ENCODE measurements at places on chromosomes 6 and 20. TPM values are rescaled to one million over a fixed set of nuclear protein-coding genes. Genes with fewer than 3 reads are reported as not detected.

DNA sequence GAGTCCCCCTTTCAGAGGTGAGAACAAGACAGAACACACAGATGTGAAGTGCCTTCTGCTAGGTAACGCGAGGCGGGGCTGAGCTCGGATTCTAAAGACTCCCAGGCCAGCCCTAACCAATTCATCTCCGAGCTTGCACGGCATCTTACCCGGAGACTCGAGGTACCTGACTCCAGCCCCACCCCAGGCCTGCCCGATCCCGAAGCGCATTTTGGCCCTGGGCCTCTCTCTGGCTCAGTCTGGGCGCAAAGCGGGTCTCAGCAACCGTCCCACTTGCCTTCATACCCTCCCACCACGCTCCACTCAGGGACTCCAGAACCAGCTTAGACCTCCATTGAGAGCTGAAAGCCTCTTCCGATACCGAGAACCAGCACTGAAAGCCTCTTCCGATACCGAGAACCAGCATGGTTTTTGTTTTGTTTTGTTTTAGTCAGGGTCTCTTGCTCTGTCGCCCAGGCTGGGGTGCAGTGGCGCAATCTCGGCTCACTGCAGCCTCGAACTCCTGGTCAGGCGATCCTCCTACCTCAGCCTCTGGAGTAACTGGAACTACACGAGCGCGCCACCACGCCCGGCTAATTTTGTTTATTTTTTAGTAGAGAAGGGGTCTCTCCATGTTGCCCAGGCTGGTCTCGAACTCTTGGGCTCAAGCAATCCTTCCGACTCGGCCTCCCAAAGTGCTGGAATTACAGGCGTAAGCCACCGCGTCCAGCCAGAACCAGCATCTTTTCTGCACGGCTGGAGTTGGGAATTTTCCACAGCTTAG lies 557 bp upstream of the DYNLRB1 start:
- DNase-seq, result peak; percentile 56

DNA sequence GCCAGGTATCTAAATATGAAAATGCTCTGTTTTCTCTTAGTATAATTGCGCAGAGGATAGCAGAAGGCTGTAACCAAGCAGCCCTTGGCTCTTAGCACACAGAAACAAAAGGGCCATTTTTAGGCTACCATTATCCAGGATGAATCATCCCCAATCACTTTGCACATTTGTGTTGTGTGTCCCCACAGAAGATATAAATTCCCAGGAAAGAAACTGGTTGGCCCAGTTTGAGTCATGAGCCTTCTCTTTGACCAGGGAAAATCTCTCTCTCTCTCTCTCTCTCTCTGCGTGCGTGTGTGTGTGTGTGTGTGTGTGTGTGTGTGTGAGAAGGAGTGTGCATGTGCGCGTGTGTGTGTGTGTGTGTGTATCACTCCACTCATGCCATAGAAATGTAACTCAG lies 178.5 kb downstream of the FRK start:
- DNase-seq, result no peak

The PDCD2 gene
- 149 TPM for polyA plus RNA-seq

DNA sequence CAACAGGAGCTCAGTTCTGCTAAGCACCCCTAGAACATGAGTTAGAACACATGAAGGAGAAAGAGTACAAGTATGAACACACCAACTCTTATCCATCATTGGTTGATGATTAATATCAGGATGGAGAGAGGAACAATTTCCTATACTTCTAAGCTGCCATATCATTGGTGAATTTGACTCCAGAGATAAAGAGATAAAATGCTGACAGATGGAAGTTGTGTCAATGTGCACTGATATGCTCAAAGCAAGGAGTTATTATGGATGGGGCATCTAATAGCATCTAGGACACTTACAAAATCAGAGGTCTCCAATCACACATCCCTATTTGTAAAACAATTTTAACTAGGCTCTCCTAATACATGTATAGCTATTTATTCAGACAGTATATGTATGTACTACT lies 145.4 kb downstream of the BFSP1 start:
- no peak for DNase-seq

DNA sequence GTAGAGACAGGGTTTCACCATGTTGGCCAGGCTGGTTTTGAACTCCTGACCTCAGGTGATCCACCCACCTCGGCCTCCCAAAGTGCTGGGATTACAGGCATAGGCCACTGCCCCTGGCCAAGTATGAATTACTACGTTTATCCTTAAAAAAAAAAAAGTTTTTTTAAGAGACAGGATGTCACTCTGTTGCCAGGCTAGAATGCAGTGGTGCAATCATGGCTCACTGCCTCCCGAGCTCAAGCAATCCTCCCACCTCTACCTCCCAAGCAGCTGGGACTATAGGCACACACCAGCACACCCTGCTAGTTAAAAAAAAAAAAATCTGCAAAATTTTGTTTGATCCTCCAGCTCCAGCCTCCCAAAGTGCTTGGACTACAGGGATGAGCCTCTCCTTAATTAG lies 23.1 kb downstream of the IYD start:
- DNase-seq, result no peak

The TOX2 gene
- polyA plus RNA-seq, result 7.4 TPM

GRCh38 chr20:35551503-35551902 lies 9.6 kb downstream of the ERGIC3 start:
- no peak for DNase-seq

GRCh38 chr6:155795173-155795796 lies 339.6 kb upstream of the NOX3 start:
- DNase-seq, result no peak

DNA sequence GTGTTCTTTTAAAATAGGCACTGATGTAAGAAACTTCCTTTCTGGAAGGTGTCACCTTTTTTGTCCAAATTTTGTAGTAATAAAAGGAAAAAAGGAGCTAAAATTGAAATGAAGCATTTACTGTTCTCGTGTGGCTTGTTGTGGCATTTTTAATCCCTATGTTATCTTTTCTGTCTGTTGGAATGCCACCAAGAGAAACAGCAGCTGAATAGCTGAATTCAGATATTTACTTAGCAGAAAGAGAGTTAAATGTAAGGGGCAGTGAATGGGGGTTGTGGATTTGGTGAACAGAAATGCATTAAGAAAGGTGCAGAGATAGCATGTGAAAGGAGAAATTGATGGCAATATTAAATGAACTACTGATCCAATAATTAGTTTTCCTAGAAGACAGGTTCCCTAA lies 573.6 kb upstream of the EPHA7 start:
- DNase-seq, result no peak

DNA sequence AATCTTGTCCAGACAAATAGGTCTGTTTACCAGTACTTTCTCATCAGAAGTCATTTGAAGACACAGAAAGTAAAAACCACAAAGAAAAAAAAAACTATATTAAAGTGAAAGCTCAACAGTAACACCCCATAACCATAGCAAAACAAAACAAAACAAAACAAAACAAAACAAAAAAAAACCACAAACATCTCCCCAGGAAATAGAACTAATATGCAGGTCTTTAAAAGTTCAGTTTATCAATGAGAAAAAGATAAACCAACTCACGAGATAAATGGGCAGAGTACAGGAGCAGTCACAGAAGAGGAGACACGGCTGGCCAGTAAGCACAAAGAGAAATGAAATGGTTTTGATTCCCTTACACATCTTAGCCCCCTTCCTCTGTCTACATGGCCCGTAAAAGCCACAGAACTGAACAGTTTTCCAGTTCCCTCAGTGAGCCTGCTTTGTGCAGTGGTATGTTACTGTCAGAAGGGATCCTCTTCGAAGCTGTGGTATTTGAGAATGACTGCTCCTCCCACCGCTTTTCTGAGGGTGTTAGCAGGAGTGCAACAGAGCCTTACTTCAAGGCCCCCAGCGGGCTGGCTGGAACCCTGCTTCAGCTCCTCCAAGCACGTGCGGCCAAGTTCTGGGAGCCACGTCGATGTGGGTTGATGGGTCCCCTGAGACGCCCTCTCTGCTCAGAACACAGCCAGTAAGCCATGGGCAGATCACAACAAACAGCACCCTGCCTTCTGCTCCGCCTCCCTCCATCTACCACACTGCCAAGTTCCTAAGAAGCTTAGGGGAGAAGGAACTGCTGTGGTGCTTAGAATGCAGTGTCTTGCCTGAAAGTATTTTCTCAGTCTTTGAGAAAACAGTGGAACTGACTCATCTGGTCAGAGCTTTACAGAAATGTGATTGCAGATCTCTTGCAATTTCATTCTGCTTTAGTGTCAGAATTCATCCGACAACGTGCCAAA lies 14.0 kb downstream of the UST start:
- peak; percentile 64 for DNase-seq

- DNase-seq, result no peak
Observed at GRCh38 chr20:1474817-1475603, 8.4 kb upstream of the NSFL1C start.

GRCh38 chr20:32050851-32051556 lies 1.0 kb upstream of the HCK start:
- DNase-seq, result no peak

DNA sequence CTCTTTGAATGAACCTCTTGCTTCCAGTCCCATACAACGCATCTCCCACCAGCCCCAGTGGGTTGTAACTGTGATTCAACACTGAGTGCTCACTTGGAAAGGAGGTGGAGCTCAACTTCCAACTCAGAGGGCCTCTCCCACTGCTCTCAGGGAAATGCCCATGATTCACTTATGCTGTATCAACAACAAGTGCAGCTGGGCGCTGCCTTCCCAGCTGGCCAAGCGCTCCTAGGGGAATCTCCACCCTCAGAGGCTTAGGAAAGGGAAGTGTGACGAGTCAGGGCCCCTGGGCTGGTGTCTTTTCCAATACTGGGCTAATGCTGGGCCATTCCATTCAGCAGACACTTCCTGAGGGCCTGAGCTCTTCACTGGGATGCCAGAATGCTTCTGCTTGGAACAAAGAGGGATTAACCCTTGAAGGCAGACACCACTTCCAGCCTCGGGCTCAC lies 8.1 kb upstream of the OCSTAMP start:
- DNase-seq, result no peak

DNA sequence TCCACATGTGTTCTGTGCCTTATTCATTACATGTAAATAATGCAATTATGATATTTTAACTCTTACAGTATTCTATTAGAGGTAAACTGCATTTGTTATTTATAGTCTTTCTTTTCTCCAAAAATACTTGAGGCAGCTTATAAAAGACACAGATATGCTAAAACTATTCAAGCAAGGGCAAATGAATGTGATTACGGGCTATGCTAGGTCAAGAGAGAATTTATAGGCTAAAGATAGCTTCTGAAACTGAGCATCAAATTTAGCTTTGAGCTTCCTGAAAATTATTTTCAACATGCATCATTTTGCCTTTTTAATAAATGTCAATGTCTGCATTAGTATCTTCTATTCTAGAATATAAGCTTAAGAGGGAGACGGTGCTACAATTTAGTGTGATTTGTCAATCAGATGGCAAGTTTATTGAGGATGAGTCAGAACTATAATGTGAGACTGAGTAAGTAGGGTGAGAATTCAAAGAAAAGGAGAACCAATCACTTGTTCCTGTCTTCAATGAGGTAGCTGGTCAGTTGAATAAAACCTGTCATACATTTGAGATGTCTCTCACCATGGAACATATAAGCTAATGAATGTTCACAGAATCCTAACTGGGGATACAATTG lies 669.4 kb upstream of the CITED2 start:
- DNase-seq, result no peak

The ZBTB46 gene
- 0.43 TPM for polyA plus RNA-seq

- DNase-seq, result no peak
Observed at GRCh38 chr20:17995967-17996819, 27.4 kb downstream of the MGME1 start.

- peak; percentile 68 for DNase-seq
Observed at GRCh38 chr6:27752038-27752885, 159.9 kb downstream of the OR2B2 start.

DNA sequence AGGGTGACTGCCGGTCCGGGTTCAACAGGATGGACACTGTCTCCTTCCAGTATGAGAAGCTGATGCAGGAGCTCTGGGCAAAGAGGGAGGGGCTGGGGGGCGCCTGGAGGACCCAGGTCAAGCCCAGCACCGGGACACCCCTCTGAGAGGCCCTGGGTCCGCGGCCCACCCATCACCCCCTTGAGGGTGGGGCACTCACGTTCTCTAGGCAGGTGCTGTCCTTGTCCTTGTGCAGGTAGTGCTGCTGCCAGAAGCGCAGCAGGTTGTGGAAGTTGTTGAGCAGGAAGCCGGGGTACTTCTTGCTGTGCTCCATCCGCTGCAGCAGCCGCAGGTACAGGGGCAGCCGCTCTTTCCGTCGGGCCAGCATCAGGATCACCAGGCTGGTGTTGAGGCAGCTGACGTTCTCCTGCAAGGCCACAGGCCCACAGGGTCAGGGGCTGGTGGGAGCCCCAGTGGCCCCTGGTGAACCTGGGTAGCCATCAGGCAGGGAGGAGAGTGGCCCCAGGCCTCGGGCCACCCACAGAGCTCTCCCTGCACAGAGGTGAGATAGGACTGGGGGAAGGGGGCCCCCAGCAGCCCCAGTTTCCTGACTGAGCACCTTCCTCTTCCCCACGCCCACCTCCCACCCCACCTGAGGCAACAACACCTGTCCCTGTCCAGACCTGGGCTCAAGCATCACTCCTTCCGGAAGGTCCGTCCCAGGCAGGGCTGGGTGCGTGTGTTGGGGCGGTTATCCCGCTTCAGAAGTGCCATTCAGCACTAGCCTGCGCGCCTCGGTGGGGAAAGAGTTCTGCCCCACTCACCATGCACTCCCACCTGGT lies 47.8 kb downstream of the MYH7B start:
- no peak for DNase-seq

The SOBP gene
- polyA plus RNA-seq, result 0.72 TPM

DNA sequence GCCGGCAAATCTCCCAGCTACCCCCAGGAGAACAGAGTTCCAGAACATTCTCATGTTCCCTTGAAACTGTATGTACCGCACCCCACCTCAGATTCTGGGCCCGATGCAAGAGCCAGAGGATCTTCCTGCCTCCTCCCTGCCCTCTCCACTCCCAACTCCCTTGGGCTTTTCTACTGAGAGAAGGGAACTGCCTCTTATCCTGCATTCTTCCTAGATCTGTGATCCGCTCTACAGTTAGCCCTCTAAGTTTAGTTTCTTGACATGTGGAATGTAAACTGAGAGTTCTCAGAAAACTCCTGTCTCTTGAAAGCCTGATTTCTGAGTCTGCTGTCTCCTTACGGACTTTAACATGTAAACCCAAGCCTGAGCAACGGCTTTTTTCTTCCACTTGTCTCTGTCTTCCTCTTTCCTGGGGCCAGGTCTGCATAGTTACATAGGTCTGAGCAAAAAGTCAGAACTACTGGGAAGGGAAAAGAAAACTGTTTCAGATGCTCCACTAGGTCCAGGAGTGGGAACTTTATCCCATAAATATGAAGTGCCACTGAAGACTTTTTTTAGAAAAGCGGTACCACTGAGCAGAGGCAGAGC lies 86.5 kb upstream of the TNFAIP3 start:
- DNase-seq, result no peak

- no peak for DNase-seq
Observed at GRCh38 chr6:52201046-52201445, 14.9 kb downstream of the IL17A start.

The CCM2L gene
- polyA plus RNA-seq, result not detected

DNA sequence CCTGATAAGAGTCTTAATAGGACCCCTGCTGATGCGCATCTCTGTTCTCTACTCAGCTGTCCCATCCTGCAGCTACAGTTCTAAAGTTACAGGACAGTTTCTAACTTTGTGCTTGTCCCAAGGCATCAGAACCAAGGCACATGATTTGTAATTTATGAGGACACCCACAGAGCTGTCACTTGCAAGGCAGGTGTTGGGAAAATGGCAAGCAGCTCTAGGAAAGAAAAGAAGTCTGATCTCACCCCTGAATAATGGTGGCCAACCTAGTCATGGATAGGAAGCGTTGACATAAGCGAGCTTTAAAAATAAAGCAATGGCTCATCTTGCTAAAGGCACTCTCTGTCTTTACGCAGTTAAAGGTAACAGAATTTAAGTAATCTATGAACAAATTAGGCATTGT lies 127.6 kb upstream of the VGLL2 start:
- DNase-seq, result no peak

- no peak for DNase-seq
Observed at GRCh38 chr20:10524034-10524476, 89.0 kb downstream of the SLX4IP start.

The WFDC2 gene
- not detected for polyA plus RNA-seq

Measured in GM12878 (cell line).